Left hindlimb (tissue), 1 donor: ENCODE measurements at places on chromosomes 4 and X.
A peak's percentile ranks its signal among the peaks of the same experiment; 100 is the strongest.

GRCh38 chrX:330726-331150 lies 12.1 kb upstream of the GTPBP6 start:
- no peak for DNase-seq

DNA sequence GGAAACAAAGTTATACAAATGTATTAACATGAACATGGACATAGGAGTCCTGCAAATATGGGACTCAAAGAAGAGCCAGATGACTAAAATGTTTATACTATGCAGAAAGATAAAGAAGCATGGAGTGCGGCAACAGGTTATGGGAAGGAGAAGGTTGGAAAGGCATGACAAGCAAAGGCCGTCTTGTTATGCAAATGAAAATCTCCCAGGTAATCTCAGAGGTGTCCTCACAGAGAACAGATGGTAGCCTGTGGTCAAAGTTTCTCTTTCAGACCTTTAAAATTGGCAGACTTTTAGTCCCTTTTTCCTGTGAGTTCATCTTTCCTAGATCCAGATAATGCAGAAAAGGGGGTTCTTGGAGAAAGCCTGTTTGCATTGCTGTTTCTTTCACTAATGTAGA lies 116.4 kb upstream of the BEND4 start:
- no peak for DNase-seq

GRCh38 chr4:6478546-6479220 lies 6.3 kb upstream of the PPP2R2C start:
- no peak for DNase-seq

DNA sequence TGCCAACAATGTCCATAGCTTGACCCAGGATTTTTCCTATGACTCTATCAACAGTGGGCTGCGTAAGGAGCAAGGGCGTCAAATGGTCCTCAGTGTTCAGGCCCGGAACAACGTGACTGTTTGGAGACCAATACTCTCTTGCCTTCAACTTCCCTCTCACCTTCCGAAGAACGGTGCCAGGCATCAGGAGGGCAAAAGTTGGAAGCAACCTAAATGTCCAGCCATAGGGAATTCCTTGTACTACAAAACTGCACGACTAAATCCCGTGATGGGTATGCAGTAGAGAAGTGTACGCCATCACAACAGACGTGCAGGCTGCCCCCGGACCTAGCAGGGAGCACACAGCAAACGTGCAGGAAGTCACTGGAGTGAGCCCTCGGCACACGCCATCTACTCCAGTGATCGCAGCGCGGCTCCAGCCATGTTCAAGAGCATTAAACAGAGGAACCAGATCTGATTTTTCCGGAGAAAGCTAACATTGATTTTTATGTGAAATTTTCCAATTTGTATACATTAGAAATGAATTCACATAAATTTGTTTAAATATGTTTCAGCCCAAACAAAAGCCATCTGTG lies 79.0 kb downstream of the JAKMIP1 start:
- no peak for DNase-seq

- DNase-seq: no peak
Observed at GRCh38 chr4:4455210-4455865, 68.4 kb downstream of the NSG1 start.

GRCh38 chr4:158121161-158121579 lies 51.7 kb downstream of the GASK1B start:
- no peak for DNase-seq

DNA sequence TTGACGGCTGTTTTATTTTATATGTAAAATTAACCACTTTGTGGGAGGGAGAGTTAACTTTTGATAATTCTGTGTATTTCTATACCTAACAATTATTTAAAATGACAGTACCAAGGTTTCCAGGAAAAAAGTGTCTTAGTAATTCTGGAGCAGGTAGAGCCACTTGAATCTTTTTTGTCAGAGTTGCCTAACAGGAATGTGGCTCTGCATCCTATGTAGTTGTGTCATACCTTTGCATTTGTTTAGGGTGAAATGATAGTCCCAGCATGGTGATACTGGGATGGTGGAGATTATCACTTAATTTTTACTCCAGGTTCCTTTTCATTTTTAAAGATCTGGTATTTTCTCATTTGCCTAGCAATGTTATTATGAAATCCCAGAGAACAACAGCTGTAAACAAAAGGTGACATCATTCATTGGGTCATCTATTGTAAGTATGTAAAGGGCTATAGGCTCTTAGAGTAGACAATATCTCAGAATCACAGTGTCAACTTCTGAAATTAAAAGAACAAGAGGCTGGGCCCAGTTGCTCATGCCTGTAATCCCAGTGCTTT lies 9.6 kb downstream of the SGMS2 start:
- no peak for DNase-seq

DNA sequence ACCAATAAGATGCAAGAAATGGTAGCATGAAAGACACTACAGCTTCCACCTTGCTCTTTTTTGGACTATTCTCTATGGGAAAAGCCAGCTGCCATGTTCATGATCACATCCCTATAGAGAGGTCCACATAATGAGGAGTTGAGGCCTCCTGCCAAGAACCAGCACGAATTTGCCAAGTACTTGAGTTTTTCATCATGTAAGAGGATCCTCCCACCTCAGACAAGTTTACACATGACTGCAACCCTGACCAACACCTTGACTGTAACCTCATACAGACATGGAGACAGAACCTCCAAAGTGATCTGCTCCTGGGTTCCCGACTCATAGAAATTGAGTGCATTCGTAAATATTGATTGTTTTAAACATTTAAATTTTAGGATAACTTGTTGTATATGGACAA lies 135.2 kb upstream of the TSPAN5 start:
- DNase-seq: no peak

DNA sequence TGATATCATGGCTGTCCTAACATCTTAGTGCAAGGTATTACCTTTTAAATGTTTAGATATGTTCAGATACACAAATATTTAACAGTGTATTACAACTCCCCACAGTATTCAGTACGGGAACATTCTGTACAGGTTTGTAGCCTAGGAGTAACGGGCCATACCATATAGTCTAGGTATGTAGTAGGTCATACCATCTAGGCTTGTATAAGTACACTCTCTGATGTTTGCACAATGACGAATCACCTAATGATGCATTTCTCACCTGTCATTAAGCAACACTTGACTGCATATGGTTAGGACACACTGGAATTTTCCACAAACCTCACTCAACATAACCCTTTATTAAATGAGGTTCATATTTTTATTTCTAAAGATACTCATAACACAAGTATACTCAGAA lies 67.7 kb downstream of the THOC2 start:
- no peak for DNase-seq

DNA sequence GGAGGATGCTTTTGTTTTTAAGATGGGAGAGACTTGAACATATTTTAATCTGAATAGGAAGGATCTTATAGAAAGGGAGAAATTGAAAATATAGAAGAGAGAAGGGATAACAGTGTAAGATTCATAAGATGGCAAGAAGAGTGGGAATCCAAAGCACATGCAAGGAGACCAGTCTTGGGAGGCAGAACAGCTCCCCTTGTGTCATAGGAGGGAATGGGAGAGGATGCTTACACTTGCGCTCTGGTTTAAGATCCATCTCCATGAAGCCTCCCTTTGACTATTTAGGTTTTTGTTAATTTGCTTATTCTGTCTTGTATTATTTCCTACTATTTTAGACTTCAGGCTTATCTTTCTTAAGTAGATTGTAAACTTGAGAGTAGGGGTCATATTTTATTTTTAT lies 42.7 kb downstream of the KIF4A start:
- DNase-seq: no peak

- no peak for DNase-seq
Observed at GRCh38 chrX:10795721-10796120, 175.3 kb upstream of the MID1 start.

- no peak for DNase-seq
Observed at GRCh38 chr4:137312257-137312656, 220.0 kb downstream of the PCDH18 start.

GRCh38 chr4:10098780-10099160 lies 17.8 kb downstream of the WDR1 start:
- DNase-seq: no peak

DNA sequence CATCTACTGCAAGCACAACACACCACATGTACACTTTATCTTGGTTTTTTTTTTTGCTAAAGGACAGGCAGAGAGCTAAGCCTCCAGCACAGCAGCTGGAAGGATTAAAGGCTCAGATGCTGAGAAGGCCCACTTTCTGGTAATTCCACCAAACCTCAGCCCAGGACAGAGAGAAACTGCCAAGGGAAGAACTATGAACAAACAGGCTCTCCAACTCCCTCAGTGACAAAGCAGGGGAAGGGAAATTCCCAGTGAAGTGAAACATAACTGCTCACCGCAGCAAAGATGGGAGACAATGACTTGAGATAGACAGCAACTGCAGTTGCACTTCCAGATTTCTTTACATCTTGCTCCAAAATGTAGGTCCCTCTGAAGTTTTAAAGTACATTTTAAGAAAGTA lies 4.8 kb downstream of the PROM1 start:
- DNase-seq: no peak

GRCh38 chr4:47342796-47343195 lies 120.7 kb downstream of the COMMD8 start:
- DNase-seq: no peak

DNA sequence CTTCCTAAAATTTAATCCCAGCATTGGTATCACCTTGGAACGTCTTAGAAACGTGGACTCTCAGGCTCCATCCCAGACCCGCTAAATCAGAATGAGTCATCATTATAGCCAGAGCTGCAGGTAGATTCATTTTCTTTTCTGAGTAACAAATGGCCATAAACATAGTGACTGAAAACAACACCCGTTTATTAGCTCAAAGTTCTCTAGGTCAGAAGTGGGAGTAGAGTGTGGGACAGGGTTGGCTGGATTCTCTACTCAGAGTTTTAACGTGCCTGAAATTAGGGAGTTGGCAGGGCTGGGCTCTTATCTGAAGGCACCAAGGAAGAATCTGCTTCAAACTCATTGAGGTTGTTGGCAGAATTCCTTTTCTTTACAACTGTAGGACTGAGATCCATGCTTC lies 101.8 kb upstream of the C1QTNF7 start:
- DNase-seq: no peak

DNA sequence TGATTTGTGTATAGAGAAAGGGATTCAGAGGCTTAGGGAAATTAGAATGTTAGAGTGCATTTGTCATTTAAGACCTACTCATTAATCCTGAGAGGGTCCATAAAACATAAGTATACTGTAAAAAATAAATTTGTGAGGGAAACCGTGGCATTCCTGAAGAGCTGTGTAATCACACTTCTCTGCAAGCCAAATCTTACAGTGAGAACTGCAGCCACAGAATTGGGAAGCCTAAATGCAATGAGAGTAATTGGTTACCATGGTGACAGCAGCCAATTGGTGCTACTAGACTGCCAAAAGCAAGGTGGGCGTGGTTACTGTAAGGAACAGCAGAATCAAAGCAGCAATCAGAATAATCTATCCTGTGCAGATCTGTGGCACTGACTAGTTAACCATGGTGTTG lies 345.2 kb upstream of the GRID2 start:
- peak; percentile 49 for DNase-seq

DNA sequence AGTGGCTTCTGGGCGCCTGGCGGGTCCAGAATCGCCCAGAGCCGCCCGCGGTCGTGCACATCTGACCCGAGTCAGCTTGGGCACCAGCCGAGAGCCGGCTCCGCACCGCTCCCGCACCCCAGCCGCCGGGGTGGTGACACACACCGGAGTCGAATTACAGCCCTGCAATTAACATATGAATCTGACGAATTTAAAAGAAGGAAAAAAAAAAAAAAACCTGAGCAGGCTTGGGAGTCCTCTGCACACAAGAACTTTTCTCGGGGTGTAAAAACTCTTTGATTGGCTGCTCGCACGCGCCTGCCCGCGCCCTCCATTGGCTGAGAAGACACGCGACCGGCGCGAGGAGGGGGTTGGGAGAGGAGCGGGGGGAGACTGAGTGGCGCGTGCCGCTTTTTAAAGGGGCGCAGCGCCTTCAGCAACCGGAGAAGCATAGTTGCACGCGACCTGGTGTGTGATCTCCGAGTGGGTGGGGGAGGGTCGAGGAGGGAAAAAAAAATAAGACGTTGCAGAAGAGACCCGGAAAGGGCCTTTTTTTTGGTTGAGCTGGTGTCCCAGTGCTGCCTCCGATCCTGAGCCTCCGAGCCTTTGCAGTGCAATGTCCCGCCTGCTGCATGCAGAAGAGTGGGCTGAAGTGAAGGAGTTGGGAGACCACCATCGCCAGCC lies at the start of gene ATOH1:
Gene ATOH1, plus strand, starts transcription at position 422 of the 663 bp plus-strand sequence. Its CDS starts 174 bp downstream, at position 596.
- no peak for DNase-seq

GRCh38 chrX:151711787-151712186 lies 4.0 kb upstream of the FATE1 start:
- DNase-seq: no peak

DNA sequence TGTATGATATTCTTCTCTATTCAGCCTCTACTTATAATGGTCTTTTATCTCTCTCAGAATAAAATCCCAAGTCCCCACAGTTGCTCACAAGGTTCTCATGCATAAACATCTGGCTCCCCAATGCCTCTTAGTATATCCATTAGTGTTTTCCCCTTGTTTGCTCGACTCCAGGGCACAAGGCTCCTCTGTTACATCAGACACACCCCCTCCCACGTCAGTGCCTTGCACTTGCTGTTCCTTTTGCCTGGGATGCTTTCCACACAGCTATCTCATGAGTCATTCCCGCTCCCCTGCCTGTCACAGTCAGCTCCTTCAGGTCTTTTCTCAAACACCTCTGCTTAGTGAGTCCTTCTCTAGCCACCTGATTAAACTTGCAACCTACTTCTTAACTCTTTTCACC lies 260.2 kb downstream of the IL1RAPL1 start:
- no peak for DNase-seq
